ENCODE measurements at places on chromosomes 13 and 19. TPM values are rescaled to one million over a fixed set of nuclear protein-coding genes. Genes with fewer than 3 reads are reported as not detected.

PPAN gene
- 273 TPM for total RNA-seq

GAPDHS gene
- not detected for total RNA-seq

SPACA4 gene
- not detected for total RNA-seq

ZFP36 gene
- 32.8 TPM for total RNA-seq

S1PR2 gene
- 18.4 TPM for total RNA-seq

FFAR2 gene
- total RNA-seq: not detected

ZNF880 gene
- total RNA-seq: 15.6 TPM

PRR20A gene
- not detected for total RNA-seq

CYP4F22 gene
- total RNA-seq: 0.71 TPM

FGF22 gene
- 0.20 TPM for total RNA-seq

WDR87 gene
- not detected for total RNA-seq

ONECUT3 gene
- not detected for total RNA-seq

ATP4B gene
- total RNA-seq: not detected

DZIP1 gene
- 0.13 TPM for total RNA-seq

CRYL1 gene
- total RNA-seq: 7.2 TPM

CD177 gene
- not detected for total RNA-seq

CRB3 gene
- total RNA-seq: 1.8 TPM

VSTM1 gene
- not detected for total RNA-seq

SMAD9 gene
- total RNA-seq: not detected

CDC16 gene
- 74.7 TPM for total RNA-seq

N4BP2L2 gene
- 77.7 TPM for total RNA-seq

IRGC gene
- total RNA-seq: not detected

ZNF600 gene
- total RNA-seq: 20.8 TPM

TEX26 gene
- not detected for total RNA-seq

LATS2 gene
- total RNA-seq: 1.9 TPM

GJA3 gene
- total RNA-seq: 1.0 TPM

GJB6 gene
- total RNA-seq: 7.3 TPM

MISP gene
- not detected for total RNA-seq

TLE6 gene
- total RNA-seq: 1.3 TPM

PCCA gene
- 6.1 TPM for total RNA-seq
